RWPE2 (cell line): ENCODE measurements at places on chromosomes 5 and 9.

DNA sequence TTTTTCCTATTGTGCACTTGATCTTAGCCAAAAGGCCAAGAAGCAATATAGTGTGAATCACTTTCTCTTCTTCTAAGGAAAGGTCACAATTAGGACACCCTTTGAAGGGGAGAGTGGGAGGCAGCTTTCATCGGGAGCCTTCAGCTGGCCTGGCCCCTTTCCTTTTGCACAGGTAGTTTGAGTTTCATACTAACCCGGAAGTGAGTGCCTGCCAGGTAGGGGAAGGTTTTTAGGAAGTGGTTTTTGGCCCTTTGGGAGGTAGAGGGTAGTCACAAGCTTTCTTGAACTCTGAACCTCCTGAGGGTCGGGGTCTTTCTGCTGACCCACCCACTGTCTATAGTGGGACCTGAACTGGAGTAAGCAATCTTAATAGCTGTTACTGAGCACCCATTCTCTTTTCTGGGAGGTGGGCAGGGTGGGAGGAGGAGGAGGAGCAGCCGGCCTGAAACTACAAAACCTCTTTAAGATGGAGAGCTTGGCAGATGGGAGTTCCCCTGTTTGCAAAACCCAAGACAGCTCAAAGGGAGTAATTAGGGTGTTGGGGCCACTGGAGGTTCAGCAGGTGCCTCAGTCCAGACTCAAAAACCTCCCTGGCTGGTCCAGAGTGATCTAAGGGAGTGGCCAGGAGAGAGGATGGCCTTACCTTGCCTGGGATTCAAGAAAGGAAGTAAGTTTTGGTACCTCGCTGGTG, 6.0 kb downstream of the LARP1 start:
- H3K27ac ChIP-seq, result no peak overlapping the region
- no peak for DNase-seq
- peaks cover 22% of the 10 kb centered on the region for H3K4me1 ChIP-seq
- peaks cover 16% of the 10 kb centered on the region; the same call in 1 of the 2 replicates for H3K36me3 ChIP-seq
- no peak overlapping the region for H3K4me3 ChIP-seq

DNA sequence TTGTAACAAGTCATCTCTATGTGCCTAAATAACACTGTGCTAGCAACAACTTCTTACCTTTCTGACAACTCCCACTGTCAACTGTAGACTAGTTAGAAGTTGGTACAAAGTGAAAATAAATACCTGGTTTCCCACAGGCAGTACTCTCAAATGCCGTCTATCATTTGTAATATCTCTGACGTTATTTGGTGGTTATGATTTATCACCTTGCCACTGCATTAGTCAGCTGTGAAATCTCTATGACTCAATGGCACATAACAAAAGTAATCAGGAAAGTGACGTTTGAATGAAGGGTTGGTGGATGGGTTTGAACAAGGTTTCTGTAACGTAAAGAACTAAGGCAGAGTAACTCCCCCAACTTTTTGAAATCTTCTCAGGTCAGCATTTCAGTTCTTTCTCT, 592.3 kb downstream of the MAT2B start:
- H3K4me1 ChIP-seq, result peaks cover 7% of the 10 kb centered on the region
- DNase-seq, result no peak
- H3K36me3 ChIP-seq, result no peaks in the 10 kb centered on the region

- no peak for DNase-seq
- H3K36me3 ChIP-seq, result no peaks in the 10 kb centered on the region
- no peaks in the 10 kb centered on the region for H3K4me1 ChIP-seq
- H3K27me3 ChIP-seq, result no peaks in the 10 kb centered on the region
- H3K27ac ChIP-seq, result no peak overlapping the region
Observed at GRCh38 chr9:15635752-15636151, 82.9 kb downstream of the CCDC171 start.

GRCh38 chr5:607541-608428, 4.4 kb upstream of the CEP72 start:
- no peak overlapping the region for H3K27ac ChIP-seq
- peak; percentile 66 for DNase-seq
- no peak overlapping the region for H3K4me3 ChIP-seq
- H3K27me3 ChIP-seq, result peaks cover 11% of the 10 kb centered on the region
- no peaks in the 10 kb centered on the region for H3K36me3 ChIP-seq
- H3K4me1 ChIP-seq, result no peaks in the 10 kb centered on the region
